ENCODE measurements at places on chromosomes 1 and 21.

DNA sequence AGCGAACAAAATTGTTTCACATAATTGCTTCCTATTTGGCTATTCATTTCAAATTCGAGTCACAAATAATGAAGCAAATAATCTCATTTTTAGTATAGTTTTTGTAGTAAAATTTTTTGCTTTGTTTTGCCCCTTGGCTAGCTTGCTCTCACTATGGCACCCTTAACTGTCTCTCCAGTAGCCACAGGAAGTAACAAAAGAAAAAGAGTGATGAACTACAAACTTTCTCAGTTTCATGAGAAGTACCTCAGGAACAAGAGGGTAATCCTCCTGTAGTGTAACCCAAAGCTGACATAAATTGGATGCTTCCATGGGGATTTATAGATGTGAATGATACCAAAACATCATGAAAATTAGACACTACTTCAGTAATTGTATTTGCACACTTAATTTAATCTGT, 242.9 kb downstream of the BARHL2 start:
- DNase-seq = no peak

GRCh38 chr1:165857046-165857801, 29.8 kb downstream of the UCK2 start:
- DNase-seq = no peak

- no peak for DNase-seq
These were observed 6.5 kb downstream of the NR0B2 start for GRCh38 chr1:26907071-26907917.

DNA sequence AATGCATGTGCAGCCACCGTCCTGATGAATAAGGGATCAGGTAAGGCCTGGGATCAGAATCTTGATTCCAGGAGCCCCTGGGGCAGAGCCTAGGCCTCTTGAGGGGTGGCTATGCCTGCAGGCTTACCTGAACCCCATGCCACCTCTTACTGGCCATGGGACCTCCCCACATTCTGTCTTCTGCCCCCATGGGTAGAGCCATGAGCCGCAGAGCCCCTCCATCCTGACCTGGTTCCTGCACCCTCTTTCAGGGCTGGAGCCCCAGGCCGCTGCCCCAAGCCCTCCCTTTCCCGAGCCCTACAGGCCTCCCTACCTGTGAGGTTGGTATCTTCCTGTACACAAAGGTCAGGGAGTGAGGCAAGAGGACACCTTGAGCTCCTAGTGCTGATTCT, 120.8 kb downstream of the DMRTB1 start:
- DNase-seq = no peak

GRCh38 chr1:9371391-9371935, 78.8 kb downstream of the SPSB1 start:
- DNase-seq = no peak

DNA sequence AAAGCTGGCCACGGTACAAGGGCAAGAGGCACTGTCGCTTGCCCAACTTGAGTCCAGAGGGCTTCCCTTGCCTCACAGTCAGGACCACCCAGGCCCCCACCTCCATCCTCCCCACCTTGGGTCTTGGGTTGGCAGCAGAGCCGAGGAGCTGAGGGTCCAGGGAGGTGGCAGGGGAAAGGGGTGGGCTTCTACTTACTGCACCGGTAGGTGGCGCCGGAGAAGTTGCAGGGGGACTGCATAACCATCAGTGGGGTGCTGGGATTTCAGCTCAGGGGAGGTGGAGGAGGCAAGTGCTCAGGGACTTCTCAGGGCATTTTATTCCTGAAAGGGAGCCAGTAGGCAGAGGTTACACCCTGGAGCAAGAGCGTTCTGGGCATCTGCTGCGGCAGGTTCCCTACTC, 44.0 kb downstream of the TRIM62 start:
- DNase-seq = no peak

GRCh38 chr1:54014009-54014629, 3.9 kb downstream of the LDLRAD1 start:
- no peak for DNase-seq

DNA sequence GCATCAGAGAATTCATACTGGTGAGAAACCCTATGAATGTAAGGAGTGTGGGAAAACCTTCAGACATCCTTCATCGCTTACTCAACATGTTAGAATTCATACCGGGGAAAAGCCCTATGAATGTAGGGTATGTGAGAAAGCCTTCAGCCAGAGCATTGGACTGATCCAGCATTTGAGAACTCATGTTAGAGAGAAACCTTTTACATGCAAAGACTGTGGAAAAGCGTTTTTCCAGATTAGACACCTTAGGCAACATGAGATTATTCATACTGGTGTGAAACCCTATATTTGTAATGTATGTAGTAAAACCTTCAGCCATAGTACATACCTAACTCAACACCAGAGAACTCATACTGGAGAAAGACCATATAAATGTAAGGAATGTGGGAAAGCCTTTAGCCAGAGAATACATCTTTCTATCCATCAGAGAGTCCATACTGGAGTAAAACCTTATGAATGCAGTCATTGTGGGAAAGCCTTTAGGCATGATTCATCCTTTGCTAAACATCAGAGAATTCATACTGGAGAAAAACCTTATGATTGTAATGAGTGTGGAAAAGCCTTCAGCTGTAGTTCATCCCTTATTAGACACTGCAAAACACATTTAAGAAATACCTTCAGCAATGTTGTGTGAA, 12.8 kb downstream of the ZFP69B start:
- DNase-seq = no peak

Data from occipital lobe (tissue), 3 donors.